Brain pericyte (primary cell): ENCODE measurements at places on chromosomes 3 and 15.

DNA sequence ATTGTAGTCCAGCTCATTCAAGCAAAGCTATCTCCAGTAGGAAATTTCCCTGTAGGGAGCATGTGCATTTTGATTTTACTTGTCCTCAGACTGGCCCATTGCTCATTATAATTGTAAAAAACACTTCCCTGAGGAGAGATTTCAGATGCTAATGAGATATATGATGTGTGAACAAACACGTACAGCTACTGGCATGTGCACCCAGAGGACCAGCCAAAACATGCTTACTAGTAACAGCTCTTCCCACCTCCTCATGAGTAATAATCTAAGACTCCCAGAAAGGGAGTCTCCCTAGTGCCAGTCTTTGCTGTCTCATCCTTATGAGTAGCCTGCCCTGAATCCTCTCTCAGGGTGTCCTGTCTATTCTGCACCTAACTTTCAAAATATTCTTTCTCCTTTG lies 43.4 kb downstream of the FBXO22 start:
- no peak for DNase-seq

- DNase-seq: no peak
Observed at GRCh38 chr15:39616731-39617455, 36.0 kb downstream of the THBS1 start.

DNA sequence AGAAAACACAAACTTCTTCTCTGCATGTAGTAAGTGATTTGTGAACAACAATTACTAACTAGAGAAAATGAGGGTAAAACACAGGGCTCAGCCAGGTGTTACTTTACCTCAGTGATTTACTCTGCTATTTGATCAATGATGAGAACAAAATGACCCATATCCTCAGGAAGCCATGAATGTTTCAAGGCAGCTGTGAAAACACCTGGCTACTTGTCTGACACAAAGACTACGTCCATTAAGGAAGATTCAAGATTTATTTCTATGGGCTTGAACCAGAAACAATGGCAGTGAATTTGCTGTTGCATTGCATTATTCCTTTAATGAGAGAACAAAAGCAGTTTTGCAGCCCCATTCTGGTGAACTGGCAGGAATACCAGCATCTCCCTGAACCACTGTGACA lies 374.6 kb upstream of the ARL6 start:
- DNase-seq: no peak

DNA sequence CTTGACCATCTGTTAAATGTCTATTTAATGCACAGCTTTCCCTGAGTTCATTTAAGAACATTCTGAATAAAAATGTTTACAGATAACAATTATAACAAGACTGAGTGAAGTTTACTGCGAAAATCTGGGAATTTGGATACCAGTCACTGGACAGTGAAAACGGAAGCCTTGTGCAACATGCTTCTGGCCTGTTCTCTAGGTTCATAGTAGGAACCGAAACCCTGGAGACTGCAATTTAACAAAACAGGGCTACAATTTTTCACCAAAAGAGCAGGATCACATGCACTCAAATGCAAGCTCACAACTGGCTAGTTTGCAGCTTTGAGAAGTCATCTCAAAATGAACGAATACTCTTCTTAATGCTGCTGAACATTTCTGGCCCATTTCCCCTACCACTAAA lies 435.9 kb downstream of the NR2F2 start:
- DNase-seq: no peak

DNA sequence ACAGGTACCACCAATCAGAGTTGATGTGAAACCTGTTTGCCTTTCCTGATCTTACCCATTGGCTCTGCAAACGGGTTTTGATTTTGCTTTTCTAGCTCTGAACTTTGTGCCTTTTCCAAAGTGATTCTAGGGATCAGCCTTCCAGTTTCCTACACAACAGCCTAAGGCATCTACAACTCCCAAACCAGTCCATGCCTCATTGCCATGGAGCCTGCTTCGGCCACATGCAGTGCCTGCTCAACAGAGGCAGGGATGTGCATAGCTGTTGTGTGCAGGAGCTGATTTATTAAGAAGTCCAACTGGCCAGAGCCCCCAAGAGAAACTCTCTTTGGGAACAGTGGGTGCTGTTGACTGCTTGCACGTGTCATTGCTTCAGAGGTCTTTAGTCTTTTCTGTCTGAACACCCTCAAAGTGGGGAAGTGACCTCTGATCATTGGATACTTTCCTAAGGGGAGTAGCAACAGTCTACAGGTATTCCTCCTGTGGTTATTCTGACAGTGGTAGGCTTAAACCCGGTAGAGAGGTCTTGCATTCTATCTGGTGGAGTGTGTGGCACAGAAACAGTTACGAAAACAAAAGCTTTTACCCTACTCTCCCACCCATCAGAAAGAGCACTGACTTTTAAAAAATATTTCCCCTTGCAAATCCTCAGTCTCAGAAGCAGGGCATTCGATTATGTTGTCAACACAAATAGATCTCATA lies 36.6 kb upstream of the THSD4 start:
- DNase-seq: no peak

GRCh38 chr3:37569991-37570390 lies 291.7 kb upstream of the CTDSPL start:
- DNase-seq: no peak

GRCh38 chr15:45393851-45394250 lies 15.5 kb upstream of the GATM start:
- DNase-seq: no peak

- no peak for DNase-seq
Observed at GRCh38 chr3:28103861-28104260, 137.6 kb upstream of the CMC1 start.
